ENCODE measurements at places on chromosomes 11 and 22. TPM values are rescaled to one million over a fixed set of nuclear protein-coding genes. Genes with fewer than 3 reads are reported as not detected.

The SSTR3 gene
- not detected for total RNA-seq

The CD3D gene
- total RNA-seq: 1.6 TPM

The XKR3 gene
- not detected for total RNA-seq

The TMEM134 gene
- total RNA-seq: 91.5 TPM

The ST3GAL4 gene
- total RNA-seq: 45.4 TPM

The SYT8 gene
- total RNA-seq: not detected

The RFPL3 gene
- total RNA-seq: not detected

The TSGA10IP gene
- not detected for total RNA-seq

The SMIM35 gene
- not detected for total RNA-seq

The PNPLA3 gene
- total RNA-seq: 0.25 TPM

The KDM4E gene
- total RNA-seq: not detected

The CCDC188 gene
- 0.27 TPM for total RNA-seq

The IGF2 gene
- 88.2 TPM for total RNA-seq

The PLAAT5 gene
- 1.5 TPM for total RNA-seq
